ENCODE measurements at places on chromosomes 16 and 17.

- DNase-seq = no peak
Observed at GRCh38 chr17:45136846-45137560, 1.5 kb downstream of the ACBD4 start.

GRCh38 chr16:68377667-68378393 is 67.0 kb downstream of the PRMT7 start:
- no peak for DNase-seq

DNA sequence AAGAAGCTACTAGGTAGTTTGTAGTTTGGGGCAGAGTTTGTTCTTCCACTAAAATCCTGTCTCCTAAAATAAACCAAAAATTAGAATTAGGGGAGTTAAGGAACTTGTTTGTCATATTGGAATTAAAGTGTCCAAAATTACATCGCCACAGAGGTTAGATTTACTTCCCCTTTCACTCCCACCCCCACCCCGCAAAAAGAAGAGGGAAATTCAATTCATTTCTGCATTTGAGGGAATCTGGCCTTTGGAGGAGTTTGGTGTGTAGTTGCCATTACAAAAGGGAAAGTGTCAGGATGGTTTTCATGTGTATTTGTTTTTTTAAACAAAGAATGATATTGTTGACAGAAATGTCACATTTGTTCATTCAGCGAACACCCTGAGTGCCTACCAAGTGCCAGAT is 5.8 kb downstream of the TMEM97 start:
- no peak for DNase-seq

DNA sequence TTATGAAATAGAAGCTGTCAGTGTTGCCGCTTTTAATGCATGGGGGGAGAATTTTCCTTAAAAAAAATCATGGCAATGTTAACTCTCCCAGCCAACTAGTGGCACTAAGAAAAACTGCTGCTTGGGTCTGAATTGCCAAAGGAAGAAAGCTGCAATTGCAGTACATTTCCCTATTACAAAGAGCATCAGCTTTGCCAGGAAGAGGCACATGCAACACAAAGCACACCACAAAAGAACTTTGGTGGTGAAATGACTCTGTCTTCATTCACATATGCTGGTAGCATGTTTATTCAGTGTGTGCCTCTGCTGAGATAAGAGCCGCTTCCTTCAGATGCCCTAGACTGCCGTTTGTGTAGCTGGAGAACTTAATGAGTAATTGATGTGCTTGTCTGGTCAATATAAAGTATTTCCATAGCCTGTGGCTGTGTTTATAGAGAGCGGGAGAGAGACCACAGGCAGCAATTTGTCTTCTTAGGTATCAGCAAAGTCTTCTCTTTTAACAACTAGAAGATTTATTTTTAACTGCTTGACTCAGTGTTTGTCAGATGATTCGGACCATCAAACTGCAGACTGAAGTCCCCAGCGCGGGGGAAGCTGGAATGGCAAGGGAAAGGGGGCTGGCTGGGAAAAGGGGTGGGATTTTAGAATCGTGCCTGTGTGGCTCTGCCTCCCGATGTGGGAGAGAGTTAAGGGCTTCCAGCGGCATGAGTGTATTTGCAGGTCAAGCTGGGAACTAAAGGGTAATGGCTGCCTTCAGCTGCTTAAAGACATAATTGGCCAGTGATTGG is 115.1 kb downstream of the MRTFB start:
- peak; percentile 39 for DNase-seq

DNA sequence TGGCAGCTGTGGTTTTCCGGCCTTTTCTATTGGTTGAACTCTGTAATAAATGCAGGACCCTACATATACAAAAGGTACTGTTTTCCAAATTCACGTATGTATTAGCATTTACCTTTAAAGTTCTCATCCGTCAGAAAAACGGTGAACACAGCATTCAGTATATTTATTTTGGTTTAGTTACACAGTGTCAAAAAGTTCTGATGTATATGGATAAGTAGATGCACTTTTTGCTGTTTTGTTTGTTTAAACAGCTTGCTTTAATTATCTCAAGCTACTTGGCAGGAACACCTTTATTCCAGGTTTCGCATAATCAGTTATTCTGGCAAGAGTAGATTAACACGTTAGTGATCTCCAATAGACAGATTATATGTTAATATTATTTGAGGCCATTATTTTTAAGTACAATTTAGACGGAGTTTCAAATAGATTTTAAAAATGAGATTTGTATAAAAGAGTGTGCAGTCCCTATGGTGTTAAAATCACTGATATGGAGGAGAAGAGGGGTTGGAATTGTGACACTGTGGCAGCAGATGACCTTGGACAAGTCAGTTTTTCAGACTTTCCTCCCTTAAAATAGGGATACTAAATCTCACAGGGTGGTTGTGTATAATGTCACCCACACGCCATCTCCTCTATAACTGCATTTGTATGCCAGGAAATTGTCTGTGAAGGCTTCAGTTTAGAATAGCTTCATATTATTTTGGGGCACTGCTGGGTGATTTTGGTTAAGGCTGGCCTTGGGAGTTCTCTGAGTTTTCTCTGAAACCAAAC is 2.1 kb downstream of the HERPUD1 start:
- no peak for DNase-seq

DNA sequence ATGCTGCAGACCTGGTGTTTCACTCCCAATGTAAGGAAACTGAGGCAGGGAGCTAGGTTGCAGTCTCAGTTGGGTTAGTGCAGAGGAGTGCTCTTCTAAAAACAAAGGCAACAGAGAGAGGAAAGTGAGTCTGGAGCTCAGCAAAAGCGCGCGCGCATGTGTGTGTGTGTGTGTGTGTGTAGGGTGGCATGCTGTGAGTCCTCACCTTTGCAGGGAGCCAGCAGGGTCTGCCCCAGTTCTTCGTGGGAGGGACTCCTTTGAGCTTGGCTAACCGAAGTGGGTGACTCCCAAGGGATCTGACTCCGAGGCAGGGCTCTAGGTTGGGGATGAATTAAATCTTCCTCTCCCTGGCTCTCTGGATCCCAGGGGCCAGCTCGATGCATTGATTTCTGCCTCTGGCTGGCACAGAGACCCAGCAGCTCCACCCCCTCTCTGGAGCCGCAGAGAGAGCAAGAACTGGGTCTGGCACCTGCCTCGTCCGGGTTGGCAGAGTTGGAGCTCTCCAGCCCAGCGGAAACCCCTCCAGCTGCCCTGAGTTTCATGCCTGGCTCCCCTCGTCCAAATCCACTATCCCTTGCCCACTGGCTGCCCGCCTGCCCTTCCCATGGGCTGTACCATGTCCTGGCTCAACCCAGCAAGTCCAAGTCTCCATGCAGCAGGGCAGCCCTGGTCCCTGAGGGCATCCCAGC is 1.3 kb upstream of the BTBD17 start:
- no peak for DNase-seq

- no peak for DNase-seq
Observed at GRCh38 chr17:33112763-33113162, 121.1 kb downstream of the SPACA3 start.

Data from natural killer cell (primary cell).